Regular cardiac myocyte (primary cell): ENCODE measurements at places on chromosomes 1 and 21. TPM values are rescaled to one million over a fixed set of nuclear protein-coding genes. Genes with fewer than 3 reads are reported as not detected.

The NMNAT2 gene
- 2.8 and 10.4 TPM in 2 replicates for total RNA-seq

The TNNT2 gene
- total RNA-seq, result not detected in 2 replicates

The S100A13 gene
- 97.2 and 98.0 TPM in 2 replicates for total RNA-seq

The MRPS15 gene
- total RNA-seq, result 44.5 and 88.0 TPM in 2 replicates
